ENCODE measurements at places on chromosomes 5 and 9.

DNA sequence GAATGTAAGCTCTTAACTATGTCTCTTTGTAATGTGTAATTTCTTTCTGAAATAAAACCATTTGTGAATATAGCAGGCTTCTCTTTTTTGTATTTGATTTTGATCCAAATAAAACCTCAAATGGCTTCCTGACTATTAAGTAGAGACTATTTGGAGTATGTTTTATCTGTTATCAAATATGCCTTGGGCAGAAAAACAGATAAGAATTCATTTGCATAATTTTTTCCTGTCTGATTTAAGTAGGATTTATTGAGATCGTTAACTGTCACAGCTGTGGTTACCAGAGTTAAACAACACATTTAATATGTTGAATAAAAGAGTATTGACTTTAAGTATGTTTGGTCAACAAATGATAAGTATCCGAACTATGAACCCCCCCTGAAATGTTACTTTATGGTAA is 104.9 kb downstream of the MELK start:
- DNase-seq = no peak

DNA sequence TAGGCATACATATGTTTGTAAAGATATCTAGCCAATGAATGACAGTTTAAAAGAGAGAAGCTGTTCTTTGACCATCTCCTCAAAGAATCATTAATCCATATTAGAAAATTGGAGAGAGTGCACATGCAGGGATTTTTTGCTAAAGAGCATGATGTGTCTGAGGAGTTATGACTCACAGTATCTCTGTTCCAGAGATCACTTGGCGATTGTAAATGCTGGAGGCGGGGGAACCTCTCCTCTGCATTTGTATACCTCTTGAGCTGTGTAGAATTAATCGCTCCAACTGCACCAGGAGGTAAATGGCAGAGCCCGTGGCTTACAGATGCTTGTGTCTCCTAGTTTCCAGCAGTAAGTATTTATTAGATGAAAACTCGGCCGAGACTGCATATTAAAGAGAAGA is 3.6 kb upstream of the SPATA31D1 start:
- DNase-seq = no peak

- no peak for DNase-seq
Measured at GRCh38 chr9:125843646-125844045, 96.5 kb downstream of the PBX3 start.

DNA sequence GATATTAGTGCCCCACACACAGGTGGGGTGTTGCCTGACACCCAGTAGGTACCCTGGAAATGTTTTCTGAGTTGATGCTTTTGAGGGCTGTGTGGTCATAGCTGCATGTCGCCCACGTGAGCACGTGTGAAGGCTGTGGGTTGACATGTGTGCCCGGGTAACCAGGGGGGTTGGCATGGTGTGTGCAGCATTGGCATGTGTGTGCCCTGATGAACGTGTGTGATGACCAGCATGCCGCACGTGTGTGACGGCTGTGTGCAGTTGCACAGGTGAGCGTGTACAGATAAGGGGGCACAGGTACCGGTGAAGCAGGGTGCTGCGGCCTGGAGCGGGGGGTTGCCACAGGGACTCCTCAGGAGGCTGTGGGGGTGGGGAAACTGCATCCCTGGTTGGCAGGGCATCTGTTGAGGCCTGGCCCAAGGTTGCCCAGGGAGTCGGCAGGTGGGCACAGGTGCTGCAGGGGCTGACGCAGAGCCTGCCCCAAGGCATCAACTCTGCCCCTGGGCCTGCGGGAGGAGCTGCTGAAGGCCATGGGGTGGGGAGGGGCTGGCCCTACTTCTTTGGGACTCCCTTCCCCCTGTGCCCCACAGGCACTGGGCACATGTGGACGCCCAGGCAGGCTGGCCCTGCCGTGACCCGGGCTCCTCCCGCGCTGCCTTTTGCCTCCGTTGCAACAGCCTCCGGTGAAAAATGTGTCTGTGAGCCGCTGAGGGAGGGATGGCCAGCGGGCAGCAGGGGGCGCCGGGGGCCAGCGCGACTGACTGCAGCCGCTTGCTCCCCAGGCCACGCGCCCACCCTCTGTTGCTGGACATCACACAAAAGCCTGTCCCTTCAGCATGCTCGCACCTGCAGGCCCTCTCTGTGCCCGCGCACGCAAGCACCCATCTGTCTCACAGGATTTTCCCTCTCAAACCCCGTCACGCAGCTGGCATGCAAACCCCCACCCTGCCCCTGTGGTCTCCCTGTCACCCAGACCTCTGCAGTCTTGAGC is 2.2 kb downstream of the UNC5A start:
- DNase-seq = peak; percentile 51

DNA sequence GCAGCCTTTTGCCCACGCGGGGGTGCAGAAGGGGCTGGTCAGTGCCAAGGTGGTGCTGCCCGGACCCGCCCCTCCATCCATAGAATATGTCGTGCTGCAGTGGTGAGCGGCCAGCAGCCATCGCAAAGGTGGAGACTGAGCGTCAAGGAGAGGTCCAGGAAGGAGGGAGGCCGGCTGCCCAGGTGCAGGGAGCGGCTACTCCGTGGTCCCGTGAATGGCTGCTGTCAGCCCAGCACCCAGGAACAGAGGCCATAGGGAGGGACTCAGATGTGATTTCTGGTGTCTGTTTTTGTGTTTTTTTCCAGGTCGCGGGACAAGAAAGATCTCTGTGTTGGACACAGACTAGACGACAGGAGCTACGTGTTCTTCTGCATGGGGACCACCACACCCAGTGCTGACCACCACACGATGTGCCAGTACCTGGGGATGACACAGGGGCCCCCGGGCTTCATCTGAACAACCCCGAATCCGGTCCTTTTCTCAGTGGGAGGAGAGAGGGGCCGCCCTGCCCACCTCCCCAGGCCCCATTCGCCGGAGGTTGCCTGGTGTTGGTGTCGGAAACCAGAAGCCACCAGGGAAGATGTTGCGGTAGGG is 29.0 kb downstream of the PAEP start:
- DNase-seq = no peak

DNA sequence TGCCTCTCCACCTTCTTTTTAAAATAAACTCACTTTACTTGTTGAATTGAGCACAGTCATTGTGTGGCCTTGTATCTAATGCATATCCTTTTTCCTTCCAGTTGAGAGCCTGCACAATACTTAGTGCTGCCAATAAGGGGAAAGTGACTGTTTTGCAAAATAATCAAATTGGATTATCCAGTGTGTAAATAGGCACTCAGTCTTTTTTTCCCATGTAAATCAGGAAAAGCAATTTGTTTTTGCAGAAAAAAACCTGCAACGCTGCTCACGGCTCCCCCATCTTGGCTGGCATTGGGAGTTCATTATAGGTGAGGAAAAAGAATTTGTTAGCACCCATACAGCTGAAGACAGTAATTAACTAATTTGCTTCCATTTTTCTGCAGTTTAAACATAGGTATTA is 299.9 kb downstream of the CSNK1G3 start:
- no peak for DNase-seq

GRCh38 chr5:14594378-14595074 is 12.9 kb downstream of the OTULINL start:
- no peak for DNase-seq

DNA sequence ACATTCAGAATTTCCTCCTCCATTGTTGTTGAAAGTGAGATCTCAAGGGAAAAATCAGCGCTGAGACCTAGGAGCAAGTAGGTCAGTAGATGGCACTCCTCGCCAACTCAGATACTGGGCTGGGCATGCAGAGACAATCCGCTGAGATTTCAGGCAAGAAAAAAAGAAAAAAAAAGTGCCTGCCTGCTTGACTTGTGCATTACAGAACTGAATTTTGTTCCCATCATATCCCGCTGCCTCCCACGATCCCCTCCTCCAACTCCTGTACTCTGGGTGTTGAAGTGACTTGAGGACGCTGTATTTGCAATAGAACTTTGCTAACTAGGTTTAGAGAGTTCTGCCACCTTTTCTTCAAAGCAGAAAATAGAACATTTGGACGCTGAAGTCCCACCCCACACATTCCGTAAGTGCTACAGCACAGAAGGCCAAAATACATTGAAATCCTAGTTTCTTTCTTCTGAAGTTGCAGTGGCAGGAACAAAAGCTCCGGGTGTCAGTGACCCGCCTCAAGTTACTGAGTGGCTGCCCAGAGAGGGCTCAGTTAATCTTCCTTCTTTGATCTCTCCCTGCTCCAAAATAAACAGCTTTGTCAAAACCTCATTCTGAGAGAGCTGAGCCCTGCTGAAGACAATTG is 265.8 kb downstream of the MLLT3 start:
- DNase-seq = peak; percentile 84

GRCh38 chr5:91500758-91501157 is 117.6 kb upstream of the ARRDC3 start:
- DNase-seq = no peak

DNA sequence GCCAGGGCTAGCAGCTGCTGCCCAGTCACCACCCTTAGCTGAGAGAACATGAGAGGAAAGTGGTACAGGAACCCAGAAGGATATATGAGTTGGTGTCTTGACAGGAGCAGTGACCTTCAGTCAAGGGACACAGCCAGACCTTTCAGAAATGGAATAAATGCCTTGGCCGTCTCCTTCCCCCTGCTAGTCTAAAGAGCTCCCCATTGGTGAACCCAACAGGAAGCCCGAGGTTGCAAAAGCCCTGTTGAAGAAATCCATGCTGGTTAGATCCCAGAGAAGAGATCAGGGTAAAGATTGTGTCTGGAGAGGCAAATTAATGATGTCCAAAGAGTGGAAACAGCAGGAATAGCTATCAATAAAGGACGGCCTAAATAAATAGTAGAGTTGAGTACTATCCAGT is 244.5 kb downstream of the NR3C1 start:
- DNase-seq = no peak

DNA sequence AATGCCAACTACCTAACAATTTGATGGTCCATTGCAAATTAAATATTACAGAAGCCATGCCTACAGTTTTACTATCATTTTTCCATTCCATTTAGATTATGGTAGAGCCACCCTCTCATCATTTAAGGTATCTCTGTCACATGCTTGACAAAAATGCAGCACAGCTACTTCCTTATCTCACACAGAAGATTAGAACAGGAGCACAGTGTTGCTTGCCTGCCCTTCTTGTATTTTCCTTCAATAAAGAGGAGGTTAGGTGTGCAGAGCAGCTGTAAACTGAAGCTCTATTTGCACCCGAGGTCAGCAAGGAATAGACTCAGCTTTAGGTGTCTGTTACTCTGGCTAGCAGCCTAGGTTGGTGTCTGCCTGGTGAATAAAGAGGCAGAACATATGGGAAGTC is 51.5 kb upstream of the ATP10B start:
- DNase-seq = no peak

GRCh38 chr5:163624431-163624830 is 119.0 kb downstream of the MAT2B start:
- peak; percentile 7 for DNase-seq

DNA sequence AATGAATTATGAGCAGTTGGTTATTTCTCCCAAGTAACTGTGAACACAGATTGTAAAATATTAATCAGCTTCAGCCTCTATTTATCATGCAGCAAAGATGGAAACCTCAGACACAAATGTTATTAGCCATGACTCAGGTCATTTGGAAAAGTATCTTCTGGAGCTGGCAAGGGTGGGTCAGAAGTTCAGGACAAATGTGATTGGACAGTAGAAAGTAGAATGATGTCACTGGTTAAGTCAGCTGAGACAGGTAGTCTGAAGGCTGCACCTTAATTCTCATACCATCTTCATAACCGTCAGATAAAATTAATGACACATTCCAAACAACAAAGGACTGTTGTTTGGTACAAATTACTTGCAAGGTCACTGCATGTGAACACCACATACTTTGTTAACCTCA is 140.2 kb downstream of the EMB start:
- no peak for DNase-seq

- DNase-seq = peak; percentile 71
Measured at GRCh38 chr9:32431940-32432555, 47.6 kb downstream of the ACO1 start.

- DNase-seq = no peak
Measured at GRCh38 chr9:110130791-110131416, 77.1 kb downstream of the C9orf152 start.

DNA sequence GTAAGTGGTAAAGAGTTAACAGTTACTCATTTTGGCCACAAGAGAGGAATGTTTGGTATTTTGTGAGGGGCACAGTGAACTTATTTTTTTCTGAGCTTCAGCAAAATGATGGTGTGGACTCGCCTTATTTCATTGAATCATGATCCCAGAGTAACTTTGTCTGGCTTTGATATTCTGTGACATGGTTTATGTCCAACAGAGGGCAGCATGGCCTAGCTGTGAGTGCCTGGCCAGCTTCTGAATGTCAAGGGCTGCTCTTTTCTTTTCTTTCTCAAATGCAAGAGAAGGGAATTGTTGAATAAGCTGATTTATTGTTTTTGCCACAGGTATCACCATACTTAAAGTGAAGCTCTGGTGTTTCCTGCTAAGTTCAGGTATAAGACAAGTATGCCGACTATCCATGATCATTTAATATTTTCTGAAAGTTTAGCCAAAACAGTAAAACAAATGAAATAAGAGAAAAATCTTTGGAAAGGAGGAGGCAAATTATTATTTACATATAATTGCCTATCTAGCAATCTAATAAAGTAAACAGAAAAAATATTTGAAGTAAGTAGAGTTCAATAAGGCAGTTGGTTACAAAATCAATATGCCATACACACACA is 31.7 kb downstream of the MRPL22 start:
- peak; percentile 63 for DNase-seq

GRCh38 chr9:124216474-124217176 is 41.1 kb upstream of the NEK6 start:
- no peak for DNase-seq

DNA sequence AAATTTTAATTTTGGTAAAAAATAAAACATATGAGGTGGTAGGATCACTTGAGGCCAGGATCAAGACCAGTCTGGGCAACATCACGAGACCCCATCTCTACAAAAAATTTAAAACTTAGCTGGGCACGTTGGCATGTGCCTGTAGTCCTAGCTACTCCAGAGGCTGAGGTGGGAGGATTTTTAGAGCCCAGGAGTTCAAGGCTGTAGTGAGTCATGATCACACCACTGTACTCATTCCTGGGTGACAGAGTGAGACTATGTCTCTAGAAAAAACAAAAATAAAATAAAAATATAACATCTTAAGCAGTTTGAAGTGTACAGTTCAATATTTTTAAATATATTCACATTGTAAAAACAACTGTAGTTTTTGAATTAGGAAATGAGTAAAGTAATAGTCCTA is 108.3 kb downstream of the SMIM15 start:
- peak; percentile 73 for DNase-seq

DNA sequence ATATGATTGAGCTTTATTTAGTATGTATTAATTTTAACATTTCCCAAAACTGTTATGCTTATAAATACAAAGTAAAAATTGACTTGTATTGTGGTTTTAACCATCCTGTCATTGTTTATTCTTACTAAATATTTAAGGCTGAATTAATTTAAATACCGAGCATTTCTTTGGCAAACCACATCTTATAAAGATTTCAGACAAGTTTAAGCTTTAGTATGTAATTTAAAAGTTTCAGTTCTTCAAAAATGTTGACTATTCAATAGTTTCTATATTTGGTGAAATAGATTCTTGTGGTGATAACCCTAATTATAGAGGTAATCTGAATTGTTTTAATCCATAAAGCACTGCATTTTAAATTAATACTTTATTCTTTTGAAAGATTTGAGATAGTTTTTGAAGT is 65.5 kb downstream of the CCNH start:
- DNase-seq = no peak

GRCh38 chr9:128505414-128505765 is 871 bp downstream of the GLE1 start:
- DNase-seq = peak; percentile 55

- DNase-seq = no peak
Measured at GRCh38 chr9:129408535-129409215, 212.2 kb downstream of the C9orf50 start.

Data from ELR (cell line).